Psoas muscle (tissue), 8 donors: ENCODE measurements at places on chromosomes 5 and 9.

- peak; percentile 23 for DNase-seq
These were observed 309.7 kb downstream of the NSG2 start for GRCh38 chr5:174355208-174355612.

DNA sequence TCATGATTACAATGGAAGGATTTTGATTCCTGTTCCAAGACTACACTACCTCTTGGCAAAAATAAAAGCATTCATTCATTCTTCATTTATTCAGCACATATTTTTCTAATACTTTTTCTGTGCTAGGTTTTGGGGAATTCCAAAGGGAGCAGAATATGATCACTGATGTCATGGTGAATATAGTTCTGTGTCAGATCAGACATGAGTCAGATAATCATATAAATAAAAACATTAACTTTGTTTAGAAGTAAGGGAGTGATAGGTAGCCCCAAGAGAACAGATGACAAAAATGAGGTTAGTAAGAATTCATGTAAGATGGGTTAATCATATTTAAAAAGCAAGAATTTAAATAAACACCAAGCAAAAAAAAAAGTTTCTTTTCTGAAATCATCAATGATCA, 94.1 kb upstream of the RANBP6 start:
- DNase-seq: no peak

- no peak for DNase-seq
These were observed 233.7 kb upstream of the TARS1 start for GRCh38 chr5:33206962-33207506.

GRCh38 chr9:126411225-126411947, 84.8 kb downstream of the MVB12B start:
- no peak for DNase-seq

DNA sequence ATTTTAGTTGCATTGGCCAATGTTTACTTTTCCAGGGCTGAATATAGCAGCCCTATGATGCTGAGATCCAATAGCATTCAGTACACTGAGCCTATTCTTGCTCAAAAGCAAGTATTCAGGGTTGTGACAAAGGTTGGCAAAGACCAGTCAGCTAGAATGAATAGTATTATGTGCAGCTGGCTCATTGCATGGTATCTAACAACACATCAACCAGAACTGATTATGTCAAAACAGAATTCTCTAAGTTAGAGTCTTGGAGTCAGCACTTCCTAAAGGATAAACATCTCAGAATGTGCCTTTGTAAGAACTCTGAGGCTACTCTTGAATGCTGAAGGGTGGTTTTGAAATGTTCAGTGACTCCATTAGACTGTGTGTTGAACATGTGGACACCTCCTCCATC, 774.5 kb upstream of the RGMB start:
- no peak for DNase-seq

- no peak for DNase-seq
These were observed 1400.7 kb downstream of the CDH12 start for GRCh38 chr5:21452449-21452848.

DNA sequence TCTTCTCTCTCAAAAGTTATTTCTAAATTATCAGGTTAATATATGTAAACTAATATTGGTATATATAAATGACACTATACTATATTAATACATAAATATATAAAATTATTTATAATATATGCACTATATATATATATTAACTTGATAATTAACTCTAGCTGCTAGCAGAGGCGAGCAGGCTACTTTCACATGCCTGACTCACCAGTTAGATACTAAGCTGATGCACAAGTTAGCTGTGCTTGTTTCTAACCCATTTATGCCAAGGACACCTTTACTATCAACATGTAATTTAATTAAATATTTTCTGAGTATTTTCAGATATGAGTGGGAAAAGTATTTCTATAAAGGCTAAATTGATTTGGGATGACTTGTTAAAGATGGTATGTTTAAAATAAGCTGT, 70.1 kb downstream of the TRIO start:
- no peak for DNase-seq

- DNase-seq: no peak
These were observed 56.3 kb upstream of the GDNF start for GRCh38 chr5:37896159-37896558.

DNA sequence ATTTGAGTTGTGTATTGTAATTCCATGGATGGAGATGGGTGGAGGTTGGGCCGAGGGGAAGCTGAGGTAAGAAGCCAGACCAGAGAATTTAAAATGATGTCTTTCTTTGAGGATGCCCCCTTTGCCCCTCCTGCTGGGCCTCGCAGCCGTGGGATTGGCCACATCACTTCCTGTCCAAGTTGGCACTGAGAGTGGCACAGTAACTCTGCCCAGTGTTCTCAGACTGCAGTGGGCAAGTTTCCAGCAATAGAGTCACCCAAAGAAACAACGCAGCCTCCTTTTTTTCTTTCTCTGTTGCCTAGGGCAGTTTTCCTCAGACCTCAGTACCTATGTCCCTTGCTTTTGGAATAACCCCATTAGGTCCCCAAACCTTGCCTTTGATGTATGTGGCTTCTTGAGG, 306.6 kb upstream of the DMRT1 start:
- DNase-seq: no peak

DNA sequence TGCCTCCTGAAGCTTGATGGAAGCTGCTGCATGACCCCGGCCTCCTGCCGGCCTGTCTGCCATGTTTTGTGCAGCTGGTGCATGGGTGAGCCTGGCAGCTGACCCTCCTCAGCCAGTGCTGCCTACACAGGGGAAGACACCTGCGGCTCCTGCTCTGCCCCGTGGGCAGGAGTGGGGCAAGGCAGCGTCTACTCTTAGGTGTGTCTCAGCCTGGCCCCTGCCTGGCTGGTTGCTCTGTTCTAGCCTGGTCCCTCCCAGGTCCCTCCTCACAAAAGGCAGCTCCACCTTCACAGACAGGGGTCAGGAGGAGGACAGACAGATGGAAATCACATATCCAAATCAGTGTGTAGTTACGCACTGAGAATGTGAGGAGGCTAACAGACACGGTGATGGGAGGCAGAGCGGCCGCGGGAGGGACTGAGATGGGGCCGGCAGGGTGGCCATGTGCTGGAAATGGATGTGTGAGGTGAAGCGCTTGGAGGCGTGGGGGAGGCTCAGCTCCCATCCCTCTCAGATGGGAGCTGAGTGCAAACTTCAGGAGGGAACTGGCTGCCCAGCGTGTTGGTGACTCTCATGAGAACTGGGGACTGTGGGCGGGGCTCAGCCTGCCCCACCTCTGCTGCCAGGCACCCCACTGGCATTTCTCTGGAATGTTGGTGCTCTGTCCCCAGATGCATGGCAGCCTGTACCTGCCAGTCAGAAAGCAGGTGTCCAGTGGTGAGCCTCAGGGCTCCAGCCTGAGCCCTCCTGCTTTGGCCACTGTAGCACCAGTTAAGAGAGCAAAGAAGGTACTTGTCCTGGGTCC, 43.4 kb downstream of the PPARGC1B start:
- DNase-seq: no peak

DNA sequence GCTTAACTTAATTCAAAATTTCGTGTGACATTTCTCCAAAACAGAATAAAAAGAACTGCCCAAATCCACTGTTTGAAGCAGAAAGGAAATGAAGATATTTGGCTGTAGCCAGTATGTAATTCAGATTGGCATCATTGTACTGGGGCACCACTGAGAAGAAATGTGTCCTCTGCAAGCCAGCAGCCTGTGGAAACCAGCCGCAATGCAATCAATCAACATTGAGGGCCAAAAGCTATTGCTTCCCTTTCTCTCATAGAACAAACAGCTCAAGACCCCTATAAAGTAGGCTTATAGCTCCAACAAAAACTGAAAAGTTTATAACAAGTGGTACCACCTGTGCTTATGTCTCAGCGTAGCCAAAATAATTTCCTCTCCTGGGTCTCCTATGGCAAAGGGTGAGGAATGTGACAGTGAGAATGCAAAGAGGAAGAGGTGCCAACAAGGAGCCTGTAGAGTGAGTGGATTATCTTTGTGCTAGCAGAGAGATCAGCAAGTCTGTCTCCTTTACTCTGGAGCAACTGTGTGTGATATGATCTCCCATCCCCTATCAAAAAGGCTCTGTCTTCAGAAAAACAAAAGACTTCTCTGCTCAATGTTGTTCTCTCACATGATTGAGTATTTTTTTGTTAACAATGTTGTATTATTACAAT, 1072.3 kb upstream of the DMAC1 start:
- no peak for DNase-seq

GRCh38 chr9:111000202-111000601, 38.1 kb downstream of the LPAR1 start:
- DNase-seq: no peak

- peak; percentile 9 for DNase-seq
These were observed 17.3 kb upstream of the RNU6ATAC start for GRCh38 chr9:134181648-134182034.

GRCh38 chr5:133932441-133933168, 35.8 kb downstream of the C5orf15 start:
- no peak for DNase-seq

DNA sequence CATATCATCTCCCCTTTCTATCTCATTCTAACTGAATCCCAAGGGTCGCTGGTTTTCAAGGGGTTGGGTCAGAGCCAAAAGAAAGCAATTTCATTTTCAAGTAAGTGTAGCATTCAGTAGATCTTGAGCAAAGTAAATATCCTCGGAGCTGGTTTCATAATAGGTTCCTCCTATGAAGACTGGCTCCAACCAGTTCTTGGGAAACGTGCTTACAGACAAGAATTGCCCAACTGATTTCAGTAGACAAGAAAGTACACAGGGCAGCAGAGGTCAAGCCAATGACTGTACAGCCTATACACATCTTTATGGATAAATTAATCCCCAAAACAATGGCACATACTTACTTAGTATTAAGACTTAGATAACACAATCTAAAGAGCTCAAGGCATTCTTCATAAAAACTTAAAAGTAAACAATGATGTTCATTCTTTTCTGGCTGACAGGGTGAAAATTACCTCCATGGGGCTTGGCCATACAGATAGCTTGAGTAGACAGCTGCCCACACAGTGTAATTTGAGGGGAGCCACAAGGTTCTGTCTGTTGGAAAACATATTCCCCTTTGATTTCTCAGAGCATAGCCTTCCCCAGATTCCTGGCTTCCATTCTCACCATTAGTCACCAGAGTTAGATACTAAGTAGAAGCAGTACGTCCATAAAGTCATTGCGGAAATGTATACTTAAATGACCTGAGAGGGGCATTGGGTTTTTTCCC, 163.9 kb downstream of the ARRDC3 start:
- no peak for DNase-seq

- no peak for DNase-seq
These were observed 459.1 kb downstream of the DMAC1 start for GRCh38 chr9:7340451-7340850.
